Glutamatergic neuron (in vitro differentiated cells): ENCODE measurements at places on chromosomes 12 and 14. TPM values are rescaled to one million over a fixed set of nuclear protein-coding genes. Genes with fewer than 3 reads are reported as not detected.

DNA sequence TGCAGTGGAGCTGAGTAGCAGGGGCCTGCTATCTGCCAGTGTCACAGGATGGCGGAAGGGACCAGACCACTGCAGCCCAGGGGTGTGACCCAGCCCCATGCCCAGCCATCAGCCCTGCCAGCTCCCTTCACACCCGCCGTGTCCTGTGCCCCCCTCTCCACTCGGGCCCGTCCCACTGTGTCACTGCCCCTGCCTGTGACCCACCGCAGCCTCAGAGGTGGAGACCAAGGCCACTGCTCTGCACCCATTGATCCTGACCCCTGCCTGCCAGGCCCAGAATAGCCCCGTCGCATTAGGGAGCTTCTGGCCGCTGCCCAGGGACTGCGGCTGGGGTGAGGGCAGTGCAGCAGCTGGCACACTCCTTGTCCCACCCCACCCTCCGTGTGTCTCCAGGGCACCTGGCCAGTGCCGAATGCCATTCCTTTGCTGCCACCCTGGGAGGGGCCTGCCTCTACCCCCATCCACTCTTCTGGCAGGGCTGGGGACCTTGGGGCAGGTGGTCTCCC, 2.1 kb upstream of the CRIP2 start:
- no peak for DNase-seq

GRCh38 chr12:57734591-57734990, 4.0 kb downstream of the AGAP2 start:
- DNase-seq = no peak

- DNase-seq = no peak
These were observed 180.6 kb upstream of the CAND1 start for GRCh38 chr12:67088401-67089118.

DNA sequence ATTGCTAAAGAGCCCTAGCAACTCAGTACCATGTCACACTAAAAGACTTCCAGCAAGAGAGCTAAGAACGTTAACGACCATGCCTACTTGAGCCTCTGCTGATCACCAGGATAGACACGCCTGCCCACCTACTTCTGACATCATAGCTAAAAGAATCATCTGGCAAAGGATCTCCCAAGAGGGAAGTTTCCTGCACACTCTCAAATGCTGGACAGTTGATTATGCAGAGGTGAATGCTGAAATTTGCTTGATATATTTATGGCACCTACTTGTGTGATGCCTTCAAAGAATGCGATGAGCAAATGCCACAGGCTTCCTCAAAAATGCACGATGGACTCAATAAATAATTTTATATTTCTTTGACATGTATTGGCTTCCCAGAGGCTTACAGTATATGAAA, 113.6 kb downstream of the GALC start:
- no peak for DNase-seq

GRCh38 chr14:23929136-23929535, 24.4 kb upstream of the DHRS4 start:
- DNase-seq = no peak

- DNase-seq = no peak
These were observed 9.5 kb upstream of the NUMB start for GRCh38 chr14:73467800-73468199.

GRCh38 chr12:89880690-89881350, 172.2 kb upstream of the ATP2B1 start:
- DNase-seq = no peak

DNA sequence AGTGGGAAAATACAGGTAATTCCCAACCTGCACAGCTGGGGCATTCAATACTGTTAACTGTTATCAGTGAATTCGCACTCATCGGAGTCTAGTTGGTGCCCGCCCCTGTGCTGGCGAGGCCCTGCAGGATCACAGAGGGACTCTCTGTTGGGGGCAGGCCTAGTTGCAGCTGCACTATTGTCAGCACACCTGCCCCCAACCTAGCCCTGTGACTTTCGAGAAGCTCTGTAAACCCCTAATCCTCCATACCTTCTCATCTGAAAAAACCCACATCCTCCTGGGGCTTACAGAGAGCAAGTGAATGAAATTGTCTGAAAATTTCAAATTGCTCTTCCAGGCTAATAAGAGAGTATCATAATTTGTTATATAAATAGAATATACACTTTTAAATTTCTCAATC, 132.2 kb upstream of the NUDT4 start:
- DNase-seq = no peak

GRCh38 chr12:126385785-126386184, 1320.5 kb downstream of the AACS start:
- no peak for DNase-seq

DNA sequence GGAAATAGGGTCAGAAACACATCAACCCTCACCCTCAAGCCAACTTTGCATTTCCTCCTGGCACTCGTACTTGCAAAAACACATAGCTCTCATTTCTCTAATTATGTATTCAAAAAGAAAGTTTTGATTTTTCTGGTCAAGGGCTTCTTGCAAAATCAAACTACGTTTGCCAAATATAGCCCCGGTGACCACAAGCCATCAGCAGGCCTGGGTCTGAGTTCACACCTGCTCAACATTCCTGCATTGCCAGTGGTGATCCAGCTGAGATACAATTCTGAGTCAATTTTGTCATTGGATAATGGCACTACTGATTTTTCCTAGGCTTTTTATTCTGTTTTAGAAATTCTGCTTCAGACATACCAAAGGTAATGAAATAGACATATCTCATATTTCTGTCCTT, 10.7 kb upstream of the BHLHE41 start:
- DNase-seq = no peak

- DNase-seq = no peak
These were observed 26.4 kb downstream of the MOK start for GRCh38 chr14:102278631-102278935.

GRCh38 chr14:84027351-84027750, 1502.6 kb upstream of the FLRT2 start:
- no peak for DNase-seq

- DNase-seq = no peak
These were observed 3.9 kb downstream of the ANKRD33 start for GRCh38 chr12:51891843-51892242.

Gene CLEC4C
- total RNA-seq = not detected

Gene ORAI1
- 15.9 TPM for total RNA-seq

Gene CRACR2A
- 4.5 TPM for total RNA-seq
